MM.1S (cell line): ENCODE measurements at places on chromosomes 12 and 14.

DNA sequence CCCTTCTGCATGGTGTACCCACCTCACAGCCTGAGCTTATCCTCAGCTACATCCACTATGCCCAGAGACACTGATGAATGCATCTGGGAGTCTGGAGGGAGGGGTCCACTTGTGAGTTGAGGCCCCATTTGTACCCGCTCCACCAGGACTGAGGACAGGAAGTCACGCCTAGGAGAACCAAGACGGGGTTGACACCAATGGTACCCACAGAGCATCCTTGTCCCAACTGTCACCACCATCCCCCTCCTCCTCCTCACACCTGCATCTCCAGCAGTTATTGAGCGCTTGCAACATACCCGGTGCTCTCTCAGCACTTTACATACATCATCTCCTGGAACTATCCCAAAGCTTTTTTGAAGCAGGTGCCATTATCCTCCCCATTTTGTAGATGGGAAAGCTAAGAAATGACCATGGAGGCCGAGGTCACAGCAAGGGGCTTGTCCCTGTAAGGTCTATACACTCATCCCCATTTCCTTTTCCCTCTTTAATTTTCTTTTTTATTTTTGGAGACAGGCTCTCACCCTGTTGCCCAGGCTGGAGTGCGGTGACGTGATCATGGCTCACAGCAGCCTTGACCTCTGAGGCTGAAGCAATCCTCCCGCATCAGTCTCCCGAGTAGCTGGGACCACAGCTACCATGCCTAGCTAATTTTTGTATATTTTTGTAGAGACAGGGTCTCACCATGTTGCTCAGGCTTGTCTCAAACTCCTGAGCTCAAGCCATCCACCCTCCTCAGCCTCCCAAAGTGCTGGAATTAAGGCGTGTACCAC, 31.7 kb downstream of the DGLUCY start:
- DNase-seq, result no peak
- no peak overlapping the region for H3K27ac ChIP-seq
- no peaks in the 10 kb centered on the region; the same call in 1 of the 2 replicates for H3K4me1 ChIP-seq
- H3K4me3 ChIP-seq, result no peak overlapping the region
- H3K27me3 ChIP-seq, result no peaks in the 10 kb centered on the region

GRCh38 chr14:72679536-72680151, 214.3 kb downstream of the DPF3 start:
- H3K27me3 ChIP-seq, result no peaks in the 10 kb centered on the region
- H3K27ac ChIP-seq, result no peak overlapping the region
- H3K4me3 ChIP-seq, result no peak overlapping the region
- no peaks in the 10 kb centered on the region for H3K4me1 ChIP-seq
- DNase-seq, result no peak

- DNase-seq, result no peak
- no peak overlapping the region for H3K27ac ChIP-seq
- no peaks in the 10 kb centered on the region for H3K36me3 ChIP-seq
- H3K27me3 ChIP-seq, result no peaks in the 10 kb centered on the region
These were observed 1.6 kb upstream of the HDAC7 start for GRCh38 chr12:47821346-47821706.

GRCh38 chr12:131367983-131368667, 342.8 kb upstream of the SFSWAP start:
- no peak overlapping the region for H3K4me3 ChIP-seq
- DNase-seq, result no peak
- no peaks in the 10 kb centered on the region; the same call in 1 of the 2 replicates for H3K27me3 ChIP-seq
- H3K27ac ChIP-seq, result no peak overlapping the region

DNA sequence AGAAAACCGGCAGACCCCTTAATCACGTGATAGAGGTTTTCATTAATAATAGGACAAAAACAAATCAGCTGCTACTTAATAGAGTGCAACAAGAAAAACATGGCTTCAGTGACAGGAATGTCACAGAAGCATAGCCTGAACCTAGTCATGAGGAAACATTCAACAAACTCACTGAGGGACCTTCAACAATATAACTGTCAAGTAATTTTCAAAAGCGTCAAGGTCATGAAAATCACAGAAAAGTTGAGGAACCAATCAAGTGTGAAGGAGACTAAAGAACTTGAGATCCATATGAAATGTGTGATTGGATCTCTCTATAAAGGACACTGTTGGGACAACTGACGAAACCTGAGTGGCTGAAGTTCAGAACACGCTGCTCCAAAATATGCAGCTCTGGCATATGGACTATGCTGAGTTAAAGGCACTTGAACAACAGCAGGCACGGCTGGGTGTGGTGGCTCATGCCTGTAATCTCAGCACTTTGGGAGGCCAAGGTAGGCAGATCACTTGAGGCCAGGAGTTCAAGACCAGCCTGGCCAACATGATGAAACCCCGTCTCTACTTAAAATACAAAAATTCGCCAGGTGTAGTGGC, 16.3 kb downstream of the NDUFA12 start:
- no peaks in the 10 kb centered on the region for H3K4me1 ChIP-seq
- H3K27me3 ChIP-seq, result no peaks in the 10 kb centered on the region
- no peak overlapping the region for H3K27ac ChIP-seq
- H3K4me3 ChIP-seq, result no peak overlapping the region

DNA sequence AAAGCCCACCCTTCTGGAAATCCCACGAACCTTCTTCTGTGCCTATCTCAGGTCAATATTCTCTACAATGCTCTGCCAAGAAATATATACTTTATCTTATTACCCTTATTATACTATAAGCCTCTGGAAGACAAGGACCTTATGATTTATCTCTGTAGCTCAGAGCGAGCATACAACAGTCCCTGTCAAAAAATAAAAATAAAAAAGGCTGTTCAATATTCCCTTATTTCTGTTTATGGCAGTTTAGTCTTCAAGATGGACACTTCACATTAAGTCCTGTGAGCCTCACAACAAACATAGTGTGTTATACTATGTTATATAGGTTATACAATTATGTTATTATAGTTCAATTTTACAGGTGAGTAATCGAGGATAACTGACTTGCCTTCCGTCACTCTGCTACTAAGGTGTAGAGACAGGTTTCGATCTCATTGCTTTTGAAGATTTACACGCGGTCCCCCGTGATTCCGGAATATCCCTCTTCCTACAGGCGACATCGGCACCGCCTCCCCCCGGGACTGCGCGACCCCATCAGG, 562 bp downstream of the EAPP start:
- no peaks in the 10 kb centered on the region for H3K27me3 ChIP-seq
- 0 out of 2 replicates have a peak, but pooled peaks cover 4% of the 10 kb centered on the region for H3K4me1 ChIP-seq
- H3K27ac ChIP-seq, result peak overlapping the region; percentile 75; the same call in 1 of the 2 replicates
- H3K4me3 ChIP-seq, result peak overlapping the region; percentile 95
- no peaks in the 10 kb centered on the region for H3K36me3 ChIP-seq

DNA sequence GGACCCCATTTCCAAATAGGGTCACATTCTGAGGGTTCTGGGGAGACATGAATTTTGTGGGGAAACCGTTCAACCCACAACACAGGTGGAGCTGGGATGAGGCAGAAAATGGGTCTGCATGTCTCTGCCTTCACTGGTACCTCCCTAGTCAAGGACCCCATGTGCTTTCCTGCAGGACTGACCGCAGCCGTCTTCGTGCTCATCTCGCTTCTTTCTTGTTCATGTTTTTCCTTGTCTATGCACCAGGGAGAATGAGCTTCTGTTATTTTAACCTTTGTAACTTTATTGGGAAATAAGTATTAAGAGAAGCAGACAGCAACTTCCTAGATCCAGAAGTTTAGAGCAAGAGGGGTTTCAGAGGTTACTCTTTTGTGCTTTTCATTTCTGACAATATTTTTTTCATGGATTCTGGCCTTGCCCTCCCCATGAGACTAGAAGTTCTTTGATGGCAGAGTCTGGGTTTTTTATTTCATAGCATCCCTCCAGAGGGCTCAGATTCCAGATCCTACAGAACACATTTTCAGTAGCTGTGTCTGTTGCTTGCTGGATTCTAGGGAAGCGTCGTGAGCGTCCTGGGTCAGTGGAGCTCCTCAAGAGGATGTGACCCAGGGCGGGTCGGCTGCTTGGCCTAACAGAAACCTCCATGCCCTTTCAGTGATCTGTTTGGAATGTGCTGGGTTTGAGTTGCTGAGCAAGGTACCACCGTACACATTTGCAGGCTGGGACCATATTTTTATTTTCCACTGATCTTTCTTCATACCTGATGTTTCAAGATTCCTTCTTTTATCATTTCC, 104.2 kb downstream of the ADGRD1 start:
- no peak overlapping the region for H3K4me3 ChIP-seq
- H3K36me3 ChIP-seq, result no peaks in the 10 kb centered on the region
- no peak for DNase-seq
- H3K27ac ChIP-seq, result no peak overlapping the region
- H3K4me1 ChIP-seq, result no peaks in the 10 kb centered on the region

DNA sequence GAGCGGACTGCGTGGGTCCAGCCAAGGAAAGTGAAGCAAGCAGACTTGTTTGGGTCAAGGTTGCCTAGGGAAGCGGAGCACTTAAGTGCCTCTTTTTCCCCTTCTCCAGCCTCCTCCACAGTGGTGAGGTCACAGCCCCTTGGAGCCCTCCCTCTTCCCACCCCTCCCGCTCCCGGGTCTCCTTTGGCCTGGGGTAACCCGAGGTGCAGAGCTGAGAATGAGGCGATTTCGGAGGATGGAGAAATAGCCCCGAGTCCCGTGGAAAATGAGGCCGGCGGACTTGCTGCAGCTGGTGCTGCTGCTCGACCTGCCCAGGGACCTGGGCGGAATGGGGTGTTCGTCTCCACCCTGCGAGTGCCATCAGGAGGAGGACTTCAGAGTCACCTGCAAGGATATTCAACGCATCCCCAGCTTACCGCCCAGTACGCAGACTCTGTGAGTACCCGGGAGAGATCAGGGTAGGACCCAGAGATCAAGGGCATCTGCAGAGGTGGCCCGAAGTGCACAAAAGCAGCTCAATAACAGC, at the start of gene TSHR:
TSS of gene TSHR (plus strand) at position 206 of the 526 bp plus-strand sequence. CDS start at position 266, 60 bp downstream.
- peaks cover 47% of the 10 kb centered on the region for H3K4me1 ChIP-seq
- H3K4me3 ChIP-seq, result peak within 1 kb of the TSS; percentile 62
- no peaks in the 10 kb centered on the region for H3K36me3 ChIP-seq
- no peaks in the 10 kb centered on the region for H3K27me3 ChIP-seq
- DNase-seq, result no peak
- no peak within 1 kb of the TSS for H3K27ac ChIP-seq
